ENCODE measurements at places on chromosomes 12 and 14.

- DNase-seq: no peak
Observed at GRCh38 chr12:10102322-10102721, 3.5 kb upstream of the CLEC1A start.

- DNase-seq: no peak
Observed at GRCh38 chr14:32303865-32304264, 25.2 kb upstream of the AKAP6 start.

- DNase-seq: peak; percentile 79
Observed at GRCh38 chr14:64636208-64636979, 67.8 kb upstream of the PLEKHG3 start.

DNA sequence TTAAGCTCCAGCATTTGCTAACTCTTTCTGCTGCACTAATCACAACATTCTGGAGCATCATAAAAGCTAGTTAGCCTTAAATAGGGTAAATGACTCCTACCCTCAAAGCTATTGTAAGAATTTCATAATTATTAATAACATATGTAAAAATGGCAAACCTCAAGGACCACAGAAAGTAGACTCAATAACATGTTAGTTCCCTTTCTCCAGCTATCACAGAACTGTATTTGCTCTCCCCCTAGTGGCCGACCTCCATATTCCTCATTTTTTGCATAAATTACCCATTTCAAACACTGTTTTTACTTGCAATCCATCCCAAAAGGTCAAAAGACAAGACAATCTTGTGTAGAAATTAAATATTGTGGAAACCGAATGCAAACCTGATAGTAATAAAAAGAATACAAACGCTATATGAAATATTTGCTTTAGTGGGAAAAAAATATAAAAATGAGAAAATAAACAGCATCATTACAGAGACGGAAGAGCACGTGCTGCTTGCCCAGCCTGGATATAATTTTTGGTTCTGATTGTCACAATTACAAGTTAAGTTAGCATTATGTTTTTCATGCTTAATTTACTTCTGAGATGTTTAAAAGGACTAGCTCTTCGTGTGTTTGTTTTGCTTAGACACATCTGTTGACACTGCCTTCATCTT, 97.9 kb downstream of the RERGL start:
- DNase-seq: peak; percentile 25

GRCh38 chr14:65101631-65102440, 481 bp downstream of the MAX start:
- no peak for DNase-seq

DNA sequence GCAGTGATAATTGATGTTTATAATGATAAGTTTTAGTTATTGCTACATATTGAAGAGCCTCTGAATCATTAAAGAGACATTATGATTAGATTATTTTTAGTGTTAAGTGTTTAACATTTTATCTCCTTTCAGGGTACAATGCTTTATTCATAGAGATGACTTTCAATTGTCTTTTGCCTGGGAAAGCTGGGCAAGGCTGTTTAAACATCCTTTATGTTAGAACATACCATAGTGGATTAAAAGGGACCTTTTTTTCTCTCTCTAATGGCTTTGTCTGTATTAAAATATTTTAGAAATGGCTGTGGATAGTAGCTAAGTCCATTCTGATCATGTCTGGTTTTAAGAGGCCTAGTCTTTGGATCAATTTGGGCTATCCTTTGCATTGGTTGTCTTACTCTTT, 427.5 kb upstream of the MIS18BP1 start:
- no peak for DNase-seq

GRCh38 chr12:6569312-6569711, 1.2 kb upstream of the NOP2 start:
- no peak for DNase-seq

- no peak for DNase-seq
Observed at GRCh38 chr12:123897221-123897620, 75.4 kb downstream of the CCDC92 start.

DNA sequence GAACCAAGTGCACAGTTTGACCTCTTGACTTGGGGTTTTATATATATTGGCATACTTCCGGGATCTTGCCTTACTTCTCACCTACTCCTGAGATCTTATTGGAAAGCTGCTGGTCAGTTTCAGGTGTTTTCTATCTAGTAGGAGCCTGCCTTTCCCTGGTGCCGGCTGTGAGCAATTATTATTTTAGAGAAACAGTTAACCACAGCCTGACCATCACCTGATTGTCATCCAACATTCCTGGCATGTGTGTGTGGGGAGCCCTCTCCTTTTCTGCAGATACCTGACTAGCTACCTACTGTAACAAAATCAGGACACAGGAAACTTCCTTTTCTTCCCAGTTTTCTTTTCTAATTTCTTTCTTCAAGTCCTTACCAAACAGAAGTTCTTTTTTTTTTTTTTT, 220.4 kb downstream of the ATP23 start:
- no peak for DNase-seq

GRCh38 chr14:91862417-91862816, 4.9 kb downstream of the TC2N start:
- DNase-seq: no peak

GRCh38 chr12:14802247-14802646, 1.0 kb downstream of the WBP11 start:
- no peak for DNase-seq

DNA sequence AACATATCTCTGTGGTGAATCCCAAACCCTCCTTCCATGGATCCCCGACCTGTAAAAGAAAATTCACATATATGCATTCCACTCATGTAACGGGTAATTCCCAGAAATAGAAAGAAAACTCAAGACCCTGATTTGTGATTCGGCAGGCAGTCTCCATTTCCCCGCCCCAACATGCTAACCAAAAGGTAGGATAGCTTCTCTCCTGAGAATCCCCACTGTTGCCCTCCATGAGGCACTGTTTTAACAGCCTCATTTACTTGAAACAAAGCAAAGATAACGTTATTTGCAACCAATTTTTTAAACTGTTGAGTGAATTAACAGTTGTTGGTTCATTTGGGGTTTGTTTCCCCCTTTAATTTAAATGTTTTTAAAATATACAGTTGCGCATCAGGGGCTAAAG, 774 bp upstream of the SLC2A13 start:
- DNase-seq: peak; percentile 15

GRCh38 chr12:122851820-122852219, 16.6 kb downstream of the HIP1R start:
- DNase-seq: no peak

DNA sequence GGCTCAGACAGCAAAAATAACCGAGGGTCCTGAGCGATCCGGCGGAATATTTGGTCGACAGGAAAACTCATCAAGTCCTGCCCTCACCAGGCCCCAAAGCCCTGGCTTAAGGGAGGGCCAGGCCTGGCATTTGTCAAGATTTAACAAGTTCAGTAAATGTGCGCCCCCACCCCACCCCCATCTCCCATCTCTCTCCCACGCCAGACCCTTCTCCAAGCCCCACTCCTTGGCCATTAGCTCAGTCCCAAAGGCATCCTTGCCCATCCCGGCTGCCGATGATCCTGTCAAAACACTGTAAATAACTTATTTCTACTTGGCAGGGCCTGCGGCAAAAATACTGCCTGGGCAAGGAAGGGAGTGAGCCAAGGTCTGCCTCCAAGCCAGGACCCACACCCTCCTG, 52.8 kb downstream of the ITPK1 start:
- no peak for DNase-seq

DNA sequence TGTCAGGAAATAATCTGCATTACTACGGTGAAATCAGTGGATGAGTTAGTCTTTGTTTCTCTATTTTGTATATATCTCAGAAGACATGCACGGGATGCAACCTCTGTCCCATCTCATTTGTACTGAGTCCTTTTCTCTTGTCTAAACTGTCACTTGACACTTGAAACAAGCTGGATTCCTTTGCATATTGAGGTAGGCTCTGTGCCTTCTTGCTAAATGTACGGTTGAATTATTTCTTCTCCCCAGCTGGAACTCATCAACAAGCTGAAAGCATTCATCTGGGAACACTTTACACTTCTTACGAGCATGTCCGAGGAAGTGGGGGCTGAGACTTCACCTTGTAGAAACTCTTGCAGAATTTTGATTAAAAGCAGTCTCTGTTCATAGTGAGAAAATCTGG, 119.5 kb downstream of the VEZT start:
- no peak for DNase-seq

GRCh38 chr12:100995771-100996170, 201.2 kb downstream of the ANO4 start:
- peak; percentile 21 for DNase-seq

All from GM20000 (cell line).